Upper lobe of left lung (tissue), 6 donors: ENCODE measurements at places on chromosomes 16 and 17.

DNA sequence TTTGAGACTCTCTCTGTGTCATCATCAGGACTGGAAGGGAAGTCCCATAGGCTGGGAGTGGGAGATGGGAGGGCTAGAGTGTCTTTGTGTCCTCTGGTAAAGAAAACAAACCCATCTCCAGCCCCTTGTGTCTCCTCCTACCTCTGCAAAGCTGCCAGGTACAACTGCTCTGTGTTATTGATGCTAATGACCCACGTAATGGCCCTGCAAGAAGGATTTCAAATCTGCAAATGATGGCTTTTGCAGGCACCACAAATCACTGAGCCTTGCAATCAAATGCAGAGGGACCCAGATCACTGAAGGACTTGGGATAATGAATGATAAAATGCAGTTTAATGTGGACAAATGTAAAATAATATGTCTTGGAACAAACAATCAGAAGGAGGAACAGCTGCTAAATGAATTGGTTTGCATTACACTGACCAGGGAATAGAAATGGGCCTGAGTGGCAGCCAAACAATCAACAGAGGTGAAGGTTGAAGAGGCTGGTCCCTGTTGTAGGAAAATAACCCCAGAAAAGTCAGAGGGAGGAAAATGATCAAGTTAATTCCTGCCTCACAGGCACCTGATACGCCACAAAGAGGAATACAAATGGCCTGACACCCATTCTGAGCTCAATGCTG lies 425.1 kb downstream of the UTP18 start:
- DNase-seq: no peak

GRCh38 chr16:88022076-88023042 lies 71.1 kb downstream of the BANP start:
- no peak for DNase-seq

GRCh38 chr16:65305266-65305959 lies 183.6 kb upstream of the CDH11 start:
- no peak for DNase-seq

DNA sequence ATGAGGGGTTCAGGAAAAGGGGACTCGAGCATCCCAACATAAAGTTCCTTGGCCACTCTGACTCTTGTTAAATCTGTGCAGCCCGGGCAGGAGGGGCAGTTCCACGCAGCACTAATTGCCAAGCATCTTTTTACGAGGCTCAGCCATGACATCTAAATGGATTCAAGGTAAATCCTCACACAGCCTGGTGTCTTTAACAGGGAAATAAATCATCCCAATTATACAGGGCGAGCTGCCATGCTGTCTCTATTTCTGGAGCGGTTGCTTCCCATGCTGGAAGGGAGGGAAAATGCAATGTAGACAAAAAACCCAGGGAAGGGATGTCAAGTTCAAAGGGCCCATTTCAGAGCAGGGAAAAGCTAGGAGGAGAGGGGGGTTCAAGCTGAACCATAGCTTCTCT lies 110.0 kb downstream of the GAS7 start:
- DNase-seq: no peak

GRCh38 chr16:53071748-53072301 lies 17.0 kb downstream of the CHD9 start:
- no peak for DNase-seq

DNA sequence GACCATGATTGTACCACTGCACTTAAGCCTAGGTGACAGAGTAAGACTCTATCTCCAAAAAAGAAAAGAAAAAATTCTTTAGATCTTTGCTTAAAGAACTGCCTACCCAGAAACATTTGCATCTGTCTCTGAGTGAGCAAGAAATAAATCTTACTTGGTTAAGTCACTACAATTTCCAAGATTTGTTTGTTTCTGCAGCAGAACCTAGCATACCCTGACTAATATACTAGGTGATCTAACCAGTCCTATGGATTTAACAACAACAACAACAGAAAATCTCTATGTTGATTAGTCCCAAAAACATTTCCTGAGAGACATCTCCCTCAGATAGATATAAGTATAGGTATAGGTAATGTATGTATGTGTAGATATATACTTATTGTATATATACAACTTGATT lies 549.3 kb upstream of the PSMD7 start:
- no peak for DNase-seq

- no peak for DNase-seq
These were observed 28.9 kb upstream of the SEC14L1 start for GRCh38 chr17:77111934-77112296.

- no peak for DNase-seq
These were observed 20.0 kb upstream of the GLG1 start for GRCh38 chr16:74626741-74627416.

DNA sequence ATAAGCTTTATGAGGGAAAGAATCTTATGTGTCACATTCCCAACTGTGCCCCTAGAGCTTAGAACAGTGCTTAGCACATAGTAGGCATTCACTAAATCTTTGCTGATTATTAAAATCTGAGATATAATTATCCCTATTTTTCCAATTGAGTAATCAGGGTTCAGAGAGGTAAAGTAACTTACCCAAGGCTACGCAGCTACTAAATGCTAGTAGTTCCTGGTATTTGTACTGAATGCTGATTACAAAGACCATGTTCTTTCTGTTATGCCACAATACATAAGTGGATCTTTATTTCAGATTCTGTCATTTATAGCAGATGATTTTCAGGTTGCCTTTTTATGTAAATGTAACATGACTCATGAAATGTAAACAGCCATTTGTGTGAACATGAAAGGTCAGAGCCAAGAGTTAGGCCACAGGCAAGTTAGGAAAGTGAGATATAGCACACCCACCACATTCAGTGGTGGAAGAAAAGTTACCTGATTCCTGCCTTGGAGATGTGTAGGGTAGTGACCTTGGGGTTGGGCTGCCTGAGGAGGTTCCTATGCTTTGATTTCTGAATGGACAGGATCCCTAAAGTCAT lies 77.2 kb downstream of the FTO start:
- no peak for DNase-seq

- no peak for DNase-seq
These were observed 662 bp upstream of the TUBB3 start for GRCh38 chr16:89922477-89922883.

- DNase-seq: no peak
These were observed 227.2 kb upstream of the MON1B start for GRCh38 chr16:76963614-76964315.

DNA sequence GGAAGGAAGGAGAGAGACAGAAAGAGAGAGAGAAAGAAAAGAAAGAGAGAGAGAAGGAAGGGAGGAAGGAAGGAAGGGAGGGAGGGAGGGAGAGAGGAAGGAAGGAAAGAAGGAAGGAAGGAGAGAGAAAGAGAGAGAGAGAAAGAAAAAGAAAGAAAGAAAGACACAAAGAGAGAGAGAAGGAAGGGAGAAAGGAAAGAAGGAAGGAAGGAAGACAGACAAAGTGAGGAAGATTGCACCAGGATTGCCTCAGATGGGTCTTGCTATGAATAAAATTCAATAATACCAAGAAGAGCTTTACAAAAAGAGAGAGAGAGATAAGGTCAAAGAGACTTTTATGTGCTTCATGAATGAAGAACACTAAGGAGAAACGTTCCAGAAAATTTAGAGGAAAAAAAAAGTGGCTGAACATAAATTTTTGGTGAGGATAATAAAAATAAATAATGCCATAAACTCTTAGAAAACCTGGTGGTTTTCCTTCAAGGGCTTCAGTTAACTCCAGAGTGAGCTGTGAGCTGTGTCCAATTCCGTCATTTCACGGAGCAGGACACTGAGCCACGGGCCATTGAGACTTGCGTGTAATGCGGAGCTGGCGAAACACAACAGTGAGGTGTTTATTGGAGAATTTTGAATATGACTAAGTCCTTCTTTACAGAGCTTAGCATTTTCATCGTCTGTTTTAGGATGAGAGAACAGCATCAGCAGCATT lies 72.7 kb upstream of the TNRC6C start:
- no peak for DNase-seq

DNA sequence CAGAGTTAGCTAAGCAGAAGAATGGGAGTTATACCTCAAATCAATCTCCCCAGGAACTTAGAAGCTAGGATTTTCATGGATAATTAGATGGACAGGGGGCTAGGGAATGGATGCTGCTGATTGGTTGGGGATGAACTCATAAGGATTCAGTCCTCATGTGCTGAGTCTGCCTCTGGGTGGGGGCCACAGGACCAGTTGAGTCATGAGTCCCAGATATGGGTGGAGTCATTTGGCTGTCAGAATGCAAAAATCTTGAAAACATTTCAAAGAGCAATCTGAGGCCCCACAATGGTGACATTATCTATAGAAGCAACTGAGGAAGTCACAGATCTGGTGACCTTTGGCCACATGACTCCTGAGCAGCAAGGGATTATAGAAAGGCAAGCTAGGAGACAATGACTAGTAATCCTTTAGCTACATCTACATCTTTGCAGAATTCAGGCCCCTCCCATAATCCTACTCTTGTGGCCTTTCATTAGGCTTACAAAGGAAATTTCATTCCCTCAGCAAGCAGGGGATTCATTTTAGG lies 82.6 kb upstream of the CCL2 start:
- DNase-seq: no peak

DNA sequence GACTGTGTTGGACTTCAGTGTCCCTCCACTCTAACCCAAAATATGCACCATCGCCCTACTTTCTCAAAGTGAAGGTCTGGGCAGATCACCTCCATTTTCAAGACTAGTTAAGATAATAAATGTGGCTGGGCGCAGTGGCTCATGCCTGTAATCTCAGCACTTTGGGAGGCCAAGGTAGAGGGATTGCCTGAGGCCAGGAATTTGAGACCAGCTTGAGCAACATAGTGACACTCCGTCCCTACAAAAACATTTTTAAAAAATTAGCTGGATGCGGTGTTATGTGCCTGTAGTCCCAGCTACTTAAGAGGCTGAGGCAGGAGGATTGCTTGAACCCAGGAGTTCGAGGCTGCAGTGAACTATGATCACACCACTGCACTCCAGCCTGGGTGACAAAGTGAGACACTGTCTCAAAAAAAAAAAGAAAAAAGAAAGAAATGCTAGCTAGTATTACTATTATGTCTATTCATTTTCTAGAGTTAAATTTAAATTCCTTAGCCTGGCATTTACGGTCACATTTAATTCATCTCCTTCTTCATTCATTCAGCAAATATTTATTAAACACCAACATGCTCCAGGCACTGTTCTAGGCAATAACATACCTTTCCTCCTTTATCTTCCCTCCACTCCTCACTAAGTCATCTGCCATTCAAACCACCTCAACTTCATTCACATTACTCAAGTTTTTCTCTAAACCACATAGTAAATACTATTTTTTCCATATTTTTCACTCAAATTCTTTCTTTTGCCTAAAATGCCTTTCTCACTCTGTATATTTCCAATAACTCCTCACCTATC lies 96.1 kb upstream of the XYLT1 start:
- DNase-seq: no peak

DNA sequence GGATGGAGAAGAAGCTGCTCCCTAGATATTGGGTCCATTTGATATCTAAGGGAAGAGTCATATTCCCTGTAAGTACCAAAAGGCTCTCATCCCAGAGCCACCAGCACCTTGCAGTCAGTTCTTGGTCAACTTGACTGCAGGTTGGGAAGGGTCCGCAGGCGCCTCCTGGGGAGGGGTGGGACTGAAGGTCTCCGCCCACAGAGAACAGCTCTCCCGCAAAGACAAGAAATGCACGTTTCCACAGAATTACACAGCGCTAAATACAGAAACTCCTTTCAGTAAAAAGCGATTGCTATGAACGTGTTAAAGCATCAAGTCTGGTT lies 864 bp upstream of the CTCF start:
- no peak for DNase-seq

DNA sequence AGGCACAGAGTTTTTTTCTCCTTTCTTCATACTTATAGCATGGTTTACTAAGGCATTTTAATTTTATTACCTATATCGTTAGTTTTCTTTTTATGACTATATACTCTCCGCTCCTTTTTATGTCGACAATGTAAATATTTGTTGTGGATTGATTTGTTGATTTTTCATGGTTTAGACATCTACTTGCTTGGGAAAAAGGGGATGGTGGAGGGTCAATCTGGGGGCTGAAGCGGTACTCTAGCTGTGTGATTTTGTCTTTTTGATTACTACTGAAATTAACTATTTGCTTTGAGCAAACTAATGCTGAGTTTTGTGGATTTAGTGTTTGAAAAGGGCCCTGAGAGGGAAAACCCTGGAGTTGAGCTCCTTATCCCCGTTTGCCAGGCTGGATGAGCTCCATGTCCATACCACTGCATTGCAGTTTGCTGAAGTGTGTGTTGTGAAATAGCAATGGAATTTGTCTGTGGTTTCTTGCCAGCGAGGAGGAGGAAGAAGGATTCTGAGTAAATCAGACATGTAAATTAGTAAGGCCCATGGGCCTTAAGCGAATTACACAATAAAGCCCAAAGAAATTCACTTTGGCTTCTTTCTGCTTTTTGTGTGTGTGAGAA lies 72.0 kb downstream of the FTO start:
- DNase-seq: peak; percentile 73

DNA sequence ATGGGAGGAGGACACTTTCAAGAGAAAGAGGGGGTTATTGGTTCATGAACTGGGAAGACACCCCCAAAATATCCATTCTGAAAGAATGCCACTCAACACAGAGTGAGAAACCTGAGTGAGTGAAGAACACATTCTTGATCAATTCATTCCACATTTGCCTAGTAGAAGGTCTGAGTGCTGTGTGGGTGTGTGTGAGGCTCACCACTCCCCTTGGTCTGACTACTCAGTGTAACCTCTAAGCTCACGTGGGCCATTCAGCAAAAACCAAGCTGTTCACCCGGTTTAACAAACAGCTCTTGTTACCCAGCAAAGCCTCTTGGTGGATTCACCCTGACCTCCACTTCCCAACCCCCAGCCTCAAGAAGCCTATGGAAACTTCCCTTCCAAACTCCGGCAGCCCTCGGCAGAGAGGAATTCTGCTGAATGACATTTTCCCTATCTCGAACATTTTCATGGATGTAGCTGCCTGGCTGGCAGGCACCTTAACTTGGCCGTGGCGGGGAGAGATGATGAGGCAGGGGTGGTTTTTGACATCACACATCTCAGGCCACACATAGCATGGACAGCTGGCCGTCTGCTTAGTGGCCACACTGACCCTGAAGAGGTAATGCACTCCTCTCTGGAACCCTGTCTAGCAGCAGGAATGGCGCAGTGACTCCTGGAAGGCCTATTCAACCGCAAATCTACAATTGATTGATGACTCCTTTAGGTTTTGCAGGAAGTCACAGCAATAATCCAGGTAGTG lies 11.6 kb downstream of the ST6GALNAC1 start:
- peak; percentile 82 for DNase-seq

GRCh38 chr16:3198334-3199072 lies 10.5 kb downstream of the OR1F1 start:
- DNase-seq: no peak

- peak; percentile 96 for DNase-seq
These were observed 10.1 kb upstream of the ZFPM1 start for GRCh38 chr16:88442727-88443576.

- DNase-seq: no peak
These were observed 236.4 kb upstream of the AXIN2 start for GRCh38 chr17:65797809-65798208.

- no peak for DNase-seq
These were observed 929 bp downstream of the TMEM11 start for GRCh38 chr17:21212826-21213637.

DNA sequence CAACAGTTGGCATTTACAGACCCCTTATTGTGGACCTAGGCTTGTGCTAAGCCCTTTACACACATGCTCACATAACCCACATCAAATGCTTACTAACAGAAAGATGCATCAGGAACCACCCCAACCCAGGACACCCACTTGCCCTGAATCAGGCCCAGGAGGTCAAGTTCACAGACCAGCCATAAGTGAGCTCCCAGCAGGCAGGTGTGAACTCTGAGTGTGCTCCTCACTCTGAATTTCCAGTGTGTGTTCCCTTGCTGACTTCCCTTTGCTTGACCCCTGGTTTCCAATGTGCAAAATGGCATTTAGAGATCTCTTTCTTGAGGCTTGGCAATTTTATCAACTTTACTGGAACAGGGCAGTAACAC lies 87.0 kb downstream of the BMERB1 start:
- DNase-seq: no peak
